ENCODE measurements at places on chromosomes 2 and 18.

GRCh38 chr2:64396551-64396950 lies 57.4 kb upstream of the LGALSL start:
- no peak for DNase-seq

- DNase-seq, result no peak
These were observed 48.1 kb downstream of the LHCGR start for GRCh38 chr2:48707466-48707865.

DNA sequence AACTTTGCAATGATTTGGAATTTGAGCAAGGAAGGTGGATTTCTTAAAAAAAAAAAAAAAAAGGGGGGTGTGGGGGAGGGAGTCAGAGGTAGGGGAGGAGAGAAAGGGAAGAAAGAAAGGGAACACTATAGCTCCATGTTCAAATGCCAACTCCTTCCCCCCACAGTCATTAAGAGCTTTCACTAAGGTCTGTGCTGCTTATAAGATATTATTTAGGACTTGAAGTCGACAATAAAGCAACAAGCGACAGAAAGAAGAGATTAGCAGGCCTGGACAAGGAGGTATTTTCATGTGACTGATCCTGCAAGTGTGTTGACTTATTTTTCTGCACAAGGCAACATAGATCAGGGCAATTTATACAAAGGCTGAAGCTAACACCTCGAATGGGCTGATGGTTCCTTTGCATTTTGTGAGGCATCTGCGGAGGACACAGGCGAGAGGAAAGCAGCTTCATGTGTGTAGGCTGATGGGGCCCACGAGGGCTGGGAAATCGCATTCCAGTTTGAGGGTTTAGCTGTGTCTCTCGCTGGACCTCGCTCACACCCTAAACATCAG lies 382.0 kb downstream of the SOX11 start:
- DNase-seq, result no peak

DNA sequence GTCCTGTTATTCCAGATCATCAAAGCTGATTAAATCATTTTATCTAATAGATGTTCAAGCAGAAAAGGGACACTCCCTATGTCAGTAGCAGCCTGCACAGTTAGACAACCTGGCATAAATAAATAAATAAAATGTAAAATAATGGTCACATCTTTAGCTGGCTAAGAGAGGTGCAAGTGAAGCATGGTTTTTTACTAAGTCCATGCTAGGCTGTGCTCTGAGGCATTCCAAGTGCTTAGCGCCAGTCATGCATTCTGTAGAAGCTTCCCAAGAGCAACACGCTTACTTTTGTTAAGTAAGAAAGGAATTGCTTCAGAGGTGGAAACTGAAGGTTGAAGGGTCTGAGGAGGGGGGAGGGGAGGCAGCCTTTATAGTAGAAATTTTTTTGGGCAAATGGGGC lies 351.2 kb downstream of the CDH2 start:
- DNase-seq, result no peak

- DNase-seq, result no peak
These were observed 62.9 kb downstream of the POMC start for GRCh38 chr2:25105336-25106085.

GRCh38 chr2:25772078-25772477 lies 98.7 kb upstream of the DTNB start:
- no peak for DNase-seq

GRCh38 chr2:73081181-73081671 lies 9.7 kb upstream of the SFXN5 start:
- DNase-seq, result no peak

DNA sequence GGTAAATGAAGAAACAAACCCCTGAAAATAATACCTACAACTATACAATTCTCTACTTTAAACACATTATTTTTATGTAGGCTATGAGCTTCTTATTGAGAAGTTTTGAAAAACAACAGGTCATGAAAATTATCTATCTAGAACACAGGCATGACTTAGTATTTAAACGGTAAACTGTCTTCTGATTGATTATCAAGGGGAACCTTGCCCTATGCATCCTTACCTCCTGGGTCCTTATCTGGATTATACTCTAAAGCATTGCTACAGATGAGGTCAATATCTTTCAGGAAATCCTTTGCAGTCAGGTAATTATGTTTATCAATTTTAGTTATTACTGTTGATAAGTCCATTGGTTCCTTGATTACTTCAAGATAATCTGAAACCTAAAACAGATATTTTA lies 144.3 kb downstream of the ATAD2B start:
- no peak for DNase-seq

DNA sequence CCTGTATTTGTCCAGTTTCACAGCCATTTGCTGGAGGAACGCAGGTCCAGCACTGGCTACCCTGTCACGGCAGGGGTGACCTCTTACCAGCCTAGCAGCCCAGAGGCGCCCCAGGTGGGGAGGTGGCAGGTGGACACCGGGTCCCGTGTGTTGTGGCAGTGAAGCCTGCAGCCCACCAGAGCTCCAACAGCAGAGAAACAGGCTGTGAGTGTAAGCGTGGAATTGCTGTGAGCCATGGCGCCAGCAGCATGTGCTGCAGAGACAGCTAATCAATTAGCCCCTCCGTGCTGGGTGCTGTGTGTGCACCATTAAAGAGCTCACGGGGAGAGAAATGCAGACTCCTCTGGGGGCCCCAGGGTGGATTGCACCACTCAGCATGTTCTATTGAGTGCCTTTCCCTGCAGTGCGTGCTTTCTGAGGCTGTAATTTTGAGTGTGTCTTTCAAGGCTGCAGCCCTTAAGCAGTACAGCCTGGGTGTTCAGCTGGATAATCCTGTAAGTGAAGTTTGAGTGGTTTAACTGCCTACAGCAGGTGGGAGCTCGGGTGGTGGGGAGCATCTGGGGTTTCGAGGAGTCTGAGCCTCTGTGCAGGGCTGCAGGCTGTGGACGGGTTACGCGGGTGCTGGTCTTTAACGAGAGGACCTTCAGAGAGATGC lies 15.9 kb downstream of the RTP5 start:
- DNase-seq, result no peak

DNA sequence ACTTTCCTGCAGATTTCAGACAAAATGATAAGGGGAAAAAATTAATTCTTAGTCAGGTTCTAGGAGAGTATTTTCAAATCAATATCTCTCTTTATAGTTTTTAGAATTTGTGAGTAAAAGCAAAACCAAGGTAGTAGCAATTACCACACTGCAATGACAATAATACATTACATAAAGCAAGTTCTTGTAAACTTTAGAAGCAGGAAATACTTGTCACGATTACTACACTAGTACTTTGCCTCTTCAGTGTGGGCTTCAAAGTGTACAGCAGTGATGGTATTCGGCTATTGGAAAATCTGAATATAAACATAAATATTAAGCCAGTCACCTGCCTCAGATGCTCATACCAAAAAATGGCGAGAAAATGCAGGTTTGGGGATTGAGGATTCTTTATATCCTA lies 81.0 kb downstream of the ALPK2 start:
- no peak for DNase-seq

DNA sequence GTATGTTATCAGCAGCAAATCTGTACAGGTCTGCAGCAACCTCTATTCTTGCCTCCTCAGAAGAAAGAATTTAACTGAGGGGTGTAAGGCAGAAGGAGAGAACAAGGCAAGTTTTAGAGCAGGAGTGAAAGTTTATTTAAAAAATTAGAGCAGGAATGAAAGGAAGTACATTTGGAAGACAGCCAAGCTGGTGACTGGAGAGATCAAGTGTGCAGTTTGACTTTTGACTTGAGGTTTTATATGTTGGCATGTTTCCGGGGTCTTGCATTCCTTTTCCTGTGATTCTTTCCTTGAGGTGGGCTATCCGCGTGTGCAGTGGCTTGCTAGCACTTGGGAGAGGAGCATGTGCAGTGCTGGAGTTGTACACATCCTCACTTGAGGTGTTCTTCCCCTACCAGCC lies 16.5 kb upstream of the CERS6 start:
- no peak for DNase-seq

GRCh38 chr2:203301667-203302066 lies 26.5 kb upstream of the ABI2 start:
- no peak for DNase-seq

GRCh38 chr2:219947575-219947974 lies 320.1 kb downstream of the SLC4A3 start:
- DNase-seq, result no peak

DNA sequence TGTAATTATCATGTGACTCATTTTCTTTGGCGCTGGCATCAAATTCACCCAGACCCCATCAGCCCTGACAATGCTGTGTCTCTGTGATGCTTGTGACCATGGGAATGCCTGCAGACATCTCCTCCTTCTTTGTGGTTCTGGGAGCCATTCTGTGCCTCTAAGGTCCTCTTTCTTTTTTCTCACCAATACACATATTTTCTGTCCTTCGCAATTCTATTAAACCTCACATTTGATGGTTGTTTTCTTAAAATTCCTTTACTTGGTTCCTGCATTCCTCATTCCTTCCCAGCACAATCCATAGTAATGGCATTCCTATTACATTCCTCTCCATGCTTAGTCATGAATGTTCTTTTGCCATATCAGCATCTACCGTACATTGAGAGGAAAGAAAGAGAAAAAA lies 375.3 kb downstream of the PIK3C3 start:
- no peak for DNase-seq

DNA sequence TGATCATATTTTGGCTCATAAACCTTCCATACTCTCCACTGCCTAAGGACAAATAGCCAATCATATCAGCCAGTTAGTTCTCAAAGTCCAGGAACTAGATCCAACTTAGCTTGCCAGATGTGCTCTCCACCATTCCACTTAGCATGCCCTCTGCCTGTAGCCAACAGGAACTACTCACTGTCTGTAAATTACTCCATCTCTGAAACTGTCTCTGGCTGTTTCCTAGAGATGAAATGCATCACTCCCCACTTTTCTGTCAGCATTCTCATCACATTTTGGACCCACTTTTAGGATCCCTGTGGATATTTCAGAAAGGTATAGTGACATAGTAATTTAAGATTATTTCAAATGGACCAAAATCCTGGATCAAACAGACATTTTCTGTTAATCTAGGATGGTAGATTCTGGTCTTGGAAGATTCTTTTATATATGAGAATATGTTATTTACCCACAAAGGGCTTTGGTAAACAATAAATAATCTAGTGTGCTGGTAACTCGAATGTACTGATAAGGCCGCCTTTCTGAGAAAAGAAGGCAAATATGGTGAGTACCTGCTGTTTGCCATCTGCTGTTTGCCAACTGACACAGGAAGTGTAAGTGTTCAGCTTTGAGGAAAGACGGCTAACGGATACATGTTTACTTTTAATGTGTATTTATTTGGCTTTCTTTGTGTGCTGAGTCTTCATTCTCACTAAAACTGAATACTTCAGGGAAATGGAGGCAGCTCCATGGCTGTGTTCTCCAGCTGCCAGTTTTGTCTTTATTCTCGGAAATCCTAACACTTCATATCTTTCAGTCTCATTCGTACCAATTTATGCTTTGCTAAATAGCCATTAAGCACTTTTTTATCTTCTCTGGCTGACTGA lies 79.5 kb downstream of the EVA1A start:
- DNase-seq, result no peak

DNA sequence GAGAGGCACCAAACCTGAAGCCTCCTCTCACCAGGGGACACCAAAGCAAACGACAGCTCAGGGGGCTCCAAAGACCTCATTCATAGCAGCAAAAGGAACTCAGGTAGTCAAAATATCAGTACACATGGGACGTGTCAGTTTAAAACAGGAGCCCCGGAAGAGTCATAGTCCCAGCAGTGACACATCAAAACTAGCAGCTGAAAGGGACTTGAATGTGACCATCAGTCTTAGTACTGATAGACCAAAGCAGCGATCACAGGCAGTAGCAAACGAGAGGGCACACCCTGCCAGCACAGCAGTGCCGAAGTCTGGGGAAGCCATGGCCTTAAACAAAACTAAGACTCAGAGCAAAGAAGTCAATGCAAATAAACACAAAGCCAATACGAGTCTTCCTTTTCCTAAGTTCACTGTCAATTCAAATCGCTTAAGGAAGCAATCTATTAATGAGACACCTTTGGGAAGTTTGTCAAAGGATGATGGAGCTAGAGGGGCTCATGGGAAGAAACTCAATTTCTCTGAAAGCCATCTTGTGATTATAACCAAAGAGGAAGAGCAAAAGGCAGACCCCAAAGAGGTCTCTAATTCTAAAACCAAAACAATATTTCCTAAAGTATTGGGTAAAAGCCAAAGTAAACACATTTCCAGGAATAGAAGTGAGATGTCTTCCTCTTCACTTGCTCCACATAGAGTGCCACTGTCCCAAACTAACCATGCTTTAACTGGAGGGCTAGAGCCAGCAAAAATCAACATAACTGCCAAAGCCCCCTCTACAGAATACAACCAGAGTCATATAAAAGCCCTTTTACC lies 1.2 kb downstream of the GALNT5 start:
- no peak for DNase-seq

- DNase-seq, result no peak
These were observed 319.1 kb downstream of the SLC4A3 start for GRCh38 chr2:219946529-219946928.

DNA sequence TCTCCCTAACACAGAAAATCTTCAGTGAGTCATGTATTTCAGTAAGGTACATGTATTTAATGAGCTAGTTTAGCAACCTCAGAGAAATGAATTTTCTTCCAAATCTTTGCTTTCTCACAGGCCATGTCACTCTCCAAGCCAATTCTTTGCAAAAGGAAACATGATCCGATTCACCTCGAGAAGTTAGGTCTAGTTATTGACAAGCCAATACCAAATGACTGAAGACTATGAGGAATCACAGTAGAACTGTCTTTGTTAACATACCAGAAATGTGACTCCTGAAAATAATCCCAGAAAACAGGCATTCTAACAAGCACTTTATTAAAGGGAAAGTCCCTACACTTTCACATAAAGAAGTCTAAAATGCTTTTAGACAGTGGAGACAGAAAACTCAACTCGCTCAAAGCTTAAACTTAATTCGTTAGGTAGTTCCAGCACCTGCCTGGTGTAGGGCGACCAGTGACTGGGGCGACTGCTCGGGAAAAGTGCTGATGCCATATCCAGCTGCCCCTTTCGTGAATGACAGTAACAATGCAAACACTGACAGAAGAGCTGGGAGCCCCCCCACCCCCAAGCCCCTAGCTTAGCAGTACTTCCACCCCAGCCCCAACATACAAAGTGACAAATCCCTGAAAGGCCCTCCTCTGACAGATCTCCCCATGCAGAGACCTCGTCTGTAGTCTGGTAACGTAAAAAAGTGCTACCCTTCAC lies 1.8 kb downstream of the MEMO1 start:
- peak; percentile 7 for DNase-seq
